ENCODE measurements at places on chromosomes 1 and 21.

DNA sequence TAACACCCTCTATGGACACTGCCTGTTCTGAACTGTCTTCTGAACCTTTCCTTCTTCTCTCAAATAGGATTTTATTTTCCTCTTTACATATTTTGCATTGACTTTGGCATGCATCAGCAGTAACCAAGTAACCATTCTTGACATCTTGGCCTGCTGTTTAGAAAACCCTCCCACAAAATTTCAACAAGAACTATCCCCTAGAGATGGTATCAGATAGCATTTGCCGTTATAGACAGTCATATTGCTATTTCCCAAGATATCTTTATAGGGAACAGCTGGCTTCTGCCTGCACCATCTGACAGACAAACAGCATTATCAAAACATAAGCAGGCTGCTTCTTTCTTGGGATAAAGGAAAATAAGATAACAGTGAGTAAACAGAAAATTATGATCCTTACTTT lies 54.7 kb downstream of the LHX8 start:
- DNase-seq, result no peak

GRCh38 chr1:171122893-171123292 lies 32.2 kb downstream of the FMO3 start:
- no peak for DNase-seq

DNA sequence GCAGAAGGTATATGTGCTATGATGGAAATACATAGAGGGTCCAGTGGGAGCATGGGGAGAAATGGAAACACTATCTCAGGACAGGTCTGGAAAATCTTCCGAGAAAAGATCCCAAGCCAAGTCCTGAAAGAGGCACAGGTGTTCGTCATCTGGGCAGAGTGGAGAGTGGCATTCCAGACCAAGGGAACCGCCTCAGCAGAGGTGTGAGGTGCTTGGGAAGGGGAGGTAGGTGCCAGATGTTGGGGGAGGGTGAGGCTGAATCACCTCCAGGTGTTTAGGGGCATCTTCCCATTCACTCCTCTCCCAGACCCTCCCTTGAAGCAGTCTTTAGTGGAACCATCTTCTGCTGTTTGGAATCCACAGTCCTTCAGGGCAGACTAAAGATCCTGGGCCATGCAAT lies 23.5 kb upstream of the LRRN2 start:
- no peak for DNase-seq

DNA sequence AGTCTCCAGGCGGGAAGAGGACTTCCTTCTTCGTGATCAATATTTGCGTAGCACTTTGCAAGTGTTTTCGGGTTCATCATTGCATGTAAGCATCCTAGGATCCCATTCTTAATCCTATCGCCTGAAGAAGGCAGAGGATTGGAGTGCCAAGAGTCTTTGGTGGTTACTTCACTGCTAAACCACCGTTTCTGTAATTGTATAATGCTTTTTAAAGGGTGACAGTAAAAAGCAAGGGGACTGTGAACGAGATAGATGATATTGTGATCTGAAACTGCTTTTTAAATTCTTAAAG lies 345 bp upstream of the ALDH9A1 start:
- no peak for DNase-seq

DNA sequence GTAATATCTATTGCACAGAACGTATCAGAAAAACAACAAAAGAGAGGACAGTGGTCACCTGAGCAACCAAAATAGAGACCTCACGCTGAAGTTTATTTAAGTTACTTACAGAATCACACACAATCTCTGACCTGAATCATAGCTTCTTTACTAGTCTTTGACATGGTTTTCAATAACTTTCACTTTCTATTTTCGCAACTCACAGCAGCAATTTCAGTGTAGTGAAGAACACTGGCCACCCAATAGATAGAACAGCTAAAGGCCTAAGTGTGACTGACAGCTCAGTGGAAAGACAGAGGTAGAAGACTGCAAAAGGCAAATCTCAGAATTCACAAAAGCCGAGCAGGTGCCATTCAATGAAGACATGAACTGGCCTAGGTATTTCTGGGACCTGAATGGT lies 435.6 kb upstream of the CHRM3 start:
- no peak for DNase-seq

- no peak for DNase-seq
Observed at GRCh38 chr1:77239311-77239710, 20.1 kb upstream of the PIGK start.
